ENCODE measurements at places on chromosomes 1 and 21.

- DNase-seq: no peak
Measured at GRCh38 chr1:26434161-26434752, 2.1 kb downstream of the DHDDS start.

- no peak for DNase-seq
Measured at GRCh38 chr1:232059726-232060374, 433.3 kb downstream of the DISC1 start.

GRCh38 chr1:184485751-184486723 lies 99.2 kb downstream of the C1orf21 start:
- no peak for DNase-seq

DNA sequence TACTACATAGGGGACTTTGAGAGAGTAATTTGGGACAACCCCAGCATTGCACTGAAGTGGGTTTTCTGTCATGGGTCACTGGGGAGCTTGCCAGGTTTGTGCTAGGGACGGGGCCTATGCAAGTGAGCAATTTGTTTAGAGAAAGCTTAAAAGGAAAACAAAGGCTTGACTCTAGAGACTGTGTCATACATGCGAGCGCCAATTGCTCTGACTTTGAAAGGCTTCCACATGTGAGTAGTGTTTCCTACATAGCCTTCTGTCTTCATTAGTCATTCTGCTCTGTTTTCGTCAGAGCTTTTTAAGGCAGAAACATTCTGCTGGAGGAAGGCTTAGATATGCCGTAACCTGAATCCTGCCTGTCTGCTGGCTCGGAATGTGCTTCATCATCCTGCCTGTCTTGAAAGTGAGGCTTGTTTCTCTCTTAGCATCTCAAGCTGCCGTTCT lies 28.4 kb downstream of the TRIM45 start:
- no peak for DNase-seq

GRCh38 chr1:42730988-42731387 lies 9.0 kb downstream of the CLDN19 start:
- DNase-seq: no peak

DNA sequence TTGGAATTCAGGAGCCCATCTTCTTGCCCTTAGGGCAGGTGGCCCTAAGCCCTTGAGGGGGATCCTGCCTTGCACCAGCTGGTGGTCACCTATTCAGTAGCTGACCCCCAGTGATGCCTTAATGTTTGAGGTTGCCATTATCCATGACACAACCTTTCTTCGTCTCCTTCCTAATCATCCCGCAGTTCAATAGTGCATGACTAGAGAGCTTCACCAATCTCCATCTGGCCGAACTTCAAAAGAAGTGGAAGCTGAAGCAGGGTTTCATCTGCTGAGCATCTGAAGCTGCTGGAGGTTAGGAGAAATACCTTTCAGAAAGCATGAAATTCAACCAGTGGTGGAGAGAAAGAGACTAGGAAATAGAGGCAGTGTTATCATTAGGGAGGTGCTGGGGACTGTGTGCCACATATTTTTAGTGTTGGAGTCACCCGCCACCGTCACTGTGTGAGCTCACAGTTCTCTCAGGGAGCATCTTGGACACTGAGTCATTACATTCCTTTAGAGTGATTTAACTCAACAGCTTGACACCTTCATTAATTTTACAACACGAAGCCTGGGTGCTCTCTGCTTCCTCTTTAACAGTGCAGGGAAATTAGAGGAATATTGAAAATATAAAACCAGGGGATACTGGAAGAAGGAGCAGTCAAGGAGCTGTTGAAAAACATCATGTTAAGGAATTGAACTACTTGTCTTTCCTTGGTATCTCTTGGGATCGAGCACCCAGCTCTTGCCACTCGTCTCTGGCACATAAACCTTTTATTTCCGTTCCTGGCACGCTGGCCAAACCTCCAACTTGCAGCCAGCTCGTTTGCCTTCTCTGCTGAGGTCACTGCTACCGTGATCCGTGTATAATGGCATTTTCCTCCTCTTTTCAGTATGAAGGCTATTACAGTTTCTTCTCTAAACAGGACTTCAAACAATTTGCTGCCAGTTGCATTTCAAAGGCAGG lies 53.6 kb downstream of the PEX14 start:
- DNase-seq: no peak

DNA sequence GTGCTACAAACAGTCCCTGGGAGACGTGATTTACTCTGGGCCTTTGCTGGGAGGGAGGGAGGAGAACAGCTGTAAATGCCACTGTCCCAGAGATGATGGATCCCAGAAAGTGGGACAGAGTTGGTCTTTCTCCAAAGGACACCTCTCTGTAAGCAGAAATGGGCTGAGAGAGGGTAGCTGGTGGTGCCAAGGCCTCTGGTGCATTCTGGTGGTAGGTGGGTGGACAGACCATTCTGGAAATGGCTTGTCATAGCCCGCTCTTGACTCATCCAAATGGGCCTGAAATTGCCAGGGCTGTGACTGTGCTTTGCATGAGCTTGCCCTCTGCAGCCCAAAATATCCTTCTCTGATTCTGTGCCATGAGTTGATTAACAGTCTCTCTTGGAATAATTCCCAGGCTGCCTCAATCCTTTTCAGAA lies 36.1 kb downstream of the CCDC185 start:
- DNase-seq: no peak

DNA sequence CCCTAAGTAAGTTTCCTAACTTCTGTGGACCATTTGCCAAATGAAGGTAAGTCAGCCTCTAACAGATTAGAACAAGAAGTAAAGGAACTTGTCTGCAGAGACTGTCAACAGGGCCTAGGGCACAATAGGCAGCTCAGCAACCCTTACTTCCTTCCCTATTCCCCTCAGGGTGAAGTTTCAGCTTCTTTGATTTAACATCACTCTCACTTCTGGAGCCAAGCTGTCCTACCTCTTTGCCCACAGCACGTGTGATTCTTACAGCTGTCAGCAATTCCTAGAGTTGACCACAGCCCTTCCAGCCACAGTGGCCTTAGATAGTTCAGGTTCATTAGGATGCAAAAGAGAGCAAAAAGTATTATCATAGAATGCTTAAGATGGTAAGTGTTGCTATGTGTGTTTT lies 7.6 kb upstream of the EIF4G3 start:
- no peak for DNase-seq

- no peak for DNase-seq
Measured at GRCh38 chr1:114032271-114033215, 53.3 kb downstream of the OLFML3 start.

- no peak for DNase-seq
Measured at GRCh38 chr1:151833172-151833900, 1.7 kb upstream of the RORC start.

- no peak for DNase-seq
Measured at GRCh38 chr1:87242445-87243185, 86.1 kb upstream of the LMO4 start.

DNA sequence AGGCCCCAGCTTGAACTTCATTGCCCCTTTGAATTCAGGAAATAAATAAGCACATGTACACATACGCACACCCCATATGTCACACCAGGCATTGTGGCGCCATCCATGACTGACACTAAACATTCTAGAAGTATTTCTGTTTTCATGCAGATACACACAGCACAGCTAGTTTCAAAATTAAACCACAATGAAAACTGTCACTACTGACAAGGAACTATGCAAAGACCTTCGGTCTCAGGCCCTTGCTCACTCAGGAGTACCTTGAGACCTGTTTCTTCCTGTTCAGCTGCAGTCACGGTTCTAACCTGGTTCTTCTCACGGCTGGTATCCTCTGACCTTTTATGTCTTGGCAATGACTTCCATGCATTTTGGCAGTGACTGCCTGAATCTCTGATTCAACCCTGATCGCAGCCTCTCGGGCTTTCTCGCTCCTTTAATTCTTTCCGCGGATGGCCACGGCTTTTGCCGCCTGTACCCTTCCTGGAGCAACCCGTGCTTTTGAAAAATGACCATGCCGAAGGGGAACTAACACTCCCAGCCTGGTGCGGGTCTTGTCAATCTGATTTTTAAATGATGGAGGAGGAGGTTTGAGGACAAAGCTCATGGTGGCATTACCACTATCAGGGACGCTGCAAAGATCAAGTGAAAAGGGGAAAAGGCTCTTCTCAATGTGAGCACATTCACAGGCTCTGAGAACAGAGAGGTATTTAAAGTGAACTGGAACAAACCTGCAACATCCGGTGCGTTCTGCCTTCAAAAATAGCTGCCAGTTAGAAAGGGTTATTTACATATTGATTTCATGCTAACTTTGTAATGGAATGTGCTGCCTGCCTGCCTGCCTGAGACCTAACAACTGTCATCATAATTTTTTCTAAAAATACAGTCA lies 384.6 kb downstream of the RRAGC start:
- no peak for DNase-seq

GRCh38 chr1:209104646-209105045 lies 478.9 kb upstream of the CAMK1G start:
- no peak for DNase-seq

DNA sequence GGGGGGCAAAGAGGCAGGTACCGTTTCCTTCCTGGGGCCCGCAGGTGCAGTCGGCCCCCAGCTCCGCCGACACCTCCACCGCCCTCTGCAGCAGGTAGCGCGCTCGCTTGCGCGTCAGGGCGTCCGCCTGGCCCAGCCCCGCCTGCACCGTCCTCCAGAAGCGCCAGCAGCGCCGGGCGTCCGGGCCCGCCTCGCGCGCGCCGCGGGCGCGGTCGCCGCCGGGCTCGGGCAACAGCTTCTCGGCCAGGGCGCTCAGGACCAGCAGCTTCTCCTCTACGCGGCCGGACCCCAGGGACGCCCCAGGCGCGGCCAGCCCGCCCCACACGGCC lies 863 bp downstream of the TARBP1 start:
- DNase-seq: peak; percentile 61

GRCh38 chr1:229208481-229208880 lies 62.4 kb upstream of the RAB4A start:
- no peak for DNase-seq

DNA sequence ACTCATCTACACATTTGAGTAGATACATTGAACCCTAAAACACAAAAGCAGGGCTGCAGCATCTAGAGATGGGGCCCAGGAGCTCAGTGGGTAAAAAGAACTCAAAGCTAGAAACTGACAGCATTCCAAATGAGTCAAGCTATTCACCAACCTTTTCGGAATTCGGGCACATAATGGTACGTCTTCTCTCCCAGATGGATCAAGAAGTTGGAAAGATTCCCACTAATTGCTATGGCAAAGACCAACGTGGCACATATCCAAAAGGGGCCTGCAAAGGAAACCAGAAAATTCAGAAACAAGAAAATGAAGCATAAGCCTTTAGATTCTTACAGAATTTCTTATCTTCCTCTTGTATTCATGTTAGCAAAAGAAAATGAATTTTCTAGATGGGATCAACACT lies 18.4 kb downstream of the YIPF1 start:
- no peak for DNase-seq

DNA sequence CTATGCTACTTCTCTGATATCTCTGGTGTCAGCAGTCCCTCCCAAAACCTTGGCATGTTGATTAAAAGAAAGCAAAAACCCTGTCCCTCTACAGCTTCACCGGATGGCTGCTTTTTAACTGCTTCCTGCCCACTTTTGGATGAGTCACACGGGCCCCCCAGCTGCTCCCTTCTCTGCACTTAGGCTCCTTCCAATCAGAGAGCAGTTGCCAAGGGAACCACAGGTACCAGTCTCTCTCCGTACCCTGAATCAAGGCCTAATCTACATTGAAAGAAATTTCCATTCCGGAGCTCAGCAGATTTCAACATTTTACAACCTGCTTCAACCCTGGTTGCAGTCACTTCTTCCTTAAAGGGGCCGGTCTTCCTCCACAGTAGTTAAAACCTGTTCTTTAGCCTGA lies 70.6 kb upstream of the GJB5 start:
- DNase-seq: no peak

- no peak for DNase-seq
Measured at GRCh38 chr1:59011663-59012062, 227.8 kb upstream of the JUN start.

DNA sequence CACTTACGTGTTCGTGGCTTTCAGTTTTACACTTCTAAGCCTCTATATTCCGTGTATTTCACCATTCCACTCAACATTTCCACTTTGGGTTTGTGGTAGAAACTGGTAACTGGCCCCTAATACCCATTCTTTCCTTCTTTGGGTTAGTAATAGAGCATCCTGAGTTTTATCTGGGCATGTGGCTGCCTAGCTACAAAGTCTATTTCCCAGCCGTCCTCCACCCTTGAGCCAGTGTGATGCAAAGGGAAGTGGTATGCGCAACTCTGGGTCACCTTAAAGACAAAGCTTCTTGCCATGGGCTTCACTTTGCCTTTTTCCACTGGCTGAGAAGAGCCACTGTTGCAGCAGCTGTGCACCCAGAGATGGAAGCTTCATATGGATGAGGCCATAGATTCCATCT lies 73.9 kb downstream of the LAMC2 start:
- no peak for DNase-seq

GRCh38 chr1:36156329-36157114 lies 562 bp downstream of the MAP7D1 start:
- peak; percentile 34 for DNase-seq

All from activated T-helper 1 cell treated with anti-CD3 and anti-CD28 coated beads, Interleukin-2, amount 50 U/mL, for 16 hours (primary cell).